ENCODE measurements at places on chromosomes 6 and 20.

- no peak for DNase-seq
These were observed 114.2 kb downstream of the SNX5 start for GRCh38 chr20:17854307-17854903.

- no peak for DNase-seq
These were observed 54.1 kb downstream of the PPP1R3G start for GRCh38 chr6:5138995-5139827.

DNA sequence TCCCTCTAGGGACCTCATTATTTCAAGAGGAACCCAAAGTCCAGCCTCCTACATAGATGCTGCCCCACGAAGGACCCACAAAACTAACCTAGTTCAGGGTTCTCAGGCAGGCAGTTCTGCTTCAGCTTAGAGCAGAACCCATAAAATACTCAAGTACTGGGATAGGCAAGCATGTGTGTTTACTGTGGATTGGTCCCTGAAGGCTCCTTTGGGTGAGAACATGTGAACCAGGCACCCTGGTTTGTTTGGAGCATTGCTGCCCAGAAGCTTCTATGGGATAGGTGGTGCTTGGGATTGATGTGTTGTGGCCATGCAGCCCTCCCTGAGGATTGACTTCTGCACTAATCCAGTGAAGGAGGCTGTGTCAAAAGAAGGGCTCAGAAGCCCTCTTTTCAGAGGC lies 14.9 kb upstream of the EFHC1 start:
- no peak for DNase-seq

GRCh38 chr6:78910591-78911171 lies 43.3 kb downstream of the IRAK1BP1 start:
- no peak for DNase-seq

DNA sequence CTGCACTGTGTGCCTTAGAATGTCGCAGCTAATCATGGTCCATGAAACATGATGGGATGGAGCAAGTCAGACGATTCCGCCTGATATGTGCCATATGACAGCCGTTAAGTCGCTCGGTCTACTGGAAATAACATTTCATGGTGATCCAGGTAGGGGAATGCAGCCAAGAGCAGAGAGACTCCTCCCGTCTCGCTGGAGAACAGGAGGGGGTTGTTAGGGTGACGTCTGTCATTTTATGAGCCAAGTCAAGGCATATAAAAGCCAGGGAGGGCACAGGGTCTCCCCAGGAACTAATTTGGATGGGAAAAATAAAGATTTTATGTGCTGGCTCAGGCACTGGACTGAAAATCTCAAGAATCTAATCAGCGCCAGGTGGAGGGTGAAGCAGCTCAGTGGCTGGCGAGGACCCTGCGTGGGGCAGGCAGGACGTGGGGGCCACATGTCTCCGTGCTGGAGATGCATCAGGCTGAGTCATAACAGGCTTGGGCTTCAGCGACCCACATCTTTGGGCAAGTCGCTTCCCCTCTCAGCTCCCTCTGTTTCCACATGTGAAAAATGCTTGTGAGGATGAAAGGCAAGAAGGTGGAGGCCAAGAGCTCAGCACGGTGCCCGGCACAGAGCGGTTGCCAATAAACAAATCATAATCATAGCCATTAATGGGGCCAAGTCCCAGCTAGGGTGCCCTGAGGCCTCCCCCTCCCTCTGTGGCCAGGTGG lies 234.6 kb downstream of the ANKRD60 start:
- DNase-seq, result no peak

DNA sequence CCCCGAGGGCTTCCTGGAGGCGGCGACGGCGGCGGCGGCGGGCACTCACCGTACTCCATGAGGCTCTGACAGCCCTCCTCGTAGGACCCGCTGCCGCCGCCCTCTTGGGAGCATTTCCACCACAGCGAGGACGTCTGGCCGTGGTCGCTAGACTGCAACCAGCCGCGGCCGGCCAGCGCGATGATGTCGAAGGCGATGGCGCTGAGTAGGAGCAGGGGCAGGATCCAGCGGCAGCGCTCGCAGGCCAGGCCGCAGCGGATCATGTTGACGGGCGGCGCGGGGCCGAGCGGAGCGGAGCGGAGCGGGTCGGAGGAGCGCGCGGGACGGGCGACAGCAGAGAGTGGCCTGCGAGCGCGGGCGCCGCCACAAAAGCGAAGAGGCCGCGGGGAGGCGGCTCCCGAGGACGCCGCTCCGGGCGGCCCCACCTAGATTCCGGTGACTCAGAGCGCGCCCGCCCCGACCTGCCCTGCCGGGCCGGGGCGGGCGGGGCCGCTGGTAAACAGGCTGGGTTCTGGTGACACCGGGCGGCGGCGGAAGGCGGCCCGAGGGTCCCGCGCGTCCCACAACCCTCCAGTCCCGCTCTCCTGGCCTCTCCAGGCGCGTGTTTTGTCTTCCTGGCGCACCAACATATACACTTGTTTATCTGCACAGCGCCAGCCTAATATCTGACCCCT lies at the start of gene PERP:
TSS of gene PERP (minus strand) at position 342 of the 674 bp plus-strand sequence. CDS start at position 263, 79 bp downstream.
- DNase-seq, result no peak

DNA sequence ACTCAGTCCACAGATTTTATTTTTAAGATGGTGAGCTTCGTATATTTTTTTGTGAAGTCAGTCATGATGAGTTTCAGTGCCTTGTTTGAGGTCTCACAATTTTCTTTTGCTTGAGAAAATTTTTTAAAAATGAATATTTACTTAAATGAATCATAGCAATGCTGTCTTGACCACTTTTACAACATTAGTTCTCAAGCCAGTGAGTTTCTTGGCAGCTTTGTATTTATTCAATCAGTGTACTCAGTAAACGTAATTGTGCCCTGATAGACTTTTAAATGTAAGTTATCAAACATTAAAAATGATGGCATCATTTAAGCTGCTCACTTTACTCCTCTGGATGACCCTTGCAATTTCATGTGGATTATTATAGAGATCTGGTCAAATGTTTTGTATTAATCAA lies 261.4 kb downstream of the KHDC1L start:
- DNase-seq, result no peak

DNA sequence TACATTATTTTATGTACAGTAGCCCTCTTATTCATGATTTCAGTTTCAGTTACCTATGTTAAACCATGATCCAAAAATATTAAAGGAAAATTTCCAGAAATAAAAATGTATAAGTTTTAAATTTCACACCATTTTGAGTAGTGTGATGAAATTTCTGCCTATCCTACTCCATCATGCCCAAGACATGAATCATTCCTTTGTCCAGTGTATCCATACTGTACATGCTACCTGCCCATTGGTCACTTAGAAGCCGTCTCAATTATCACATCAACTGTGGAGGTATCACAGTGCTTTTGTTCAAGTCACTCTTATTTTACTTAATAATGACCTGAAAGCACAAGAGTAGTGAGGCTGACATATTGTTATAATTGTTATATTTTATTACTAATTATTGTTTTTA lies 32.3 kb upstream of the PLCB4 start:
- DNase-seq, result no peak

- DNase-seq, result peak; percentile 28
These were observed 221.7 kb upstream of the HTR1E start for GRCh38 chr6:86715676-86716075.

GRCh38 chr6:53547811-53548496 lies 3.1 kb upstream of the GCLC start:
- DNase-seq, result peak; percentile 79

Measured in kidney epithelial cell (primary cell).